Fibroblast of mammary gland (primary cell): ENCODE measurements at places on chromosomes 16 and 17.

DNA sequence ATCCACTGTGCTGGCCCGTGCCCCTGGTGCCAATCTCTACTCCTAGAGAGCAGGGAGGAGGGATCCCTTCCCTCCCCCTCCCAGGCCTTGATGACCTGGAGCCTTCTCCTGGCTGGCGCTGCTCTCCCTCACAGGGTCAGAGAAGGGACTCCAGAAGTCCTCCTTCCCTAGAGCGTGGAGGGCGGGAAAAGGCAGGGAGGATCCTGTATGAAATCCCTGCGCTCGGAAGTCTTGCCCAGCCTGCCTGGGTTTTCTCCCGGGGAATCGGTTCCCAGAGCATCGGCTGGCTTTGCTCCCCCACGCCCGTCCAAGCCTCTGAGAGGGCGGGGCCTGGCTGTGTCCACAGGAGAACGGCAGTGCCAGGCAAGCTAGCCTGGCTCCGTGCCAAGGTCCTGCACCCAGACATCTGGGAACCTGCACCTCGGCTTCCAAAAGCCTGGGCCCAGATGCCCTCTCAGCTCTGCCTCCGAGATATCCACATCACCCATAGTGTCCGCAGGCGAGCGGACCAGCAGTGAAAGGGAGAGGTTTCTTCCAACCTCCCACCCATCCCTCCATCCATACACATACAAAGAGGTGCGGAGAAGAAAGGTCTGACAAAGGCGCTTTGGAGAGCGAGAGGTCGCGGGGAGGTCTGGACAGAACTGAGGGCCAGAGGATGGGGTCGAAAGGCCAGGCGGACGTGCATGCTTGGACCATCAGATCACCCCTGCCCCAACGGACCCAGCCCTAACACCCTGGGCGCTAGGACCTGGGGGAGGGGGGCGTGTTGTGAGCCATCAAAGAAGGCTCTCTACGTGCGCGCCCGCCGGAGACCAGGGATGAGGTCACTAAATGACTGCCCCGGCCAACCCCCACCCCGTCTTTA is 1.1 kb downstream of the MPP2 start:
- peak; percentile 38 for DNase-seq

GRCh38 chr16:18969855-18970240 is 13.9 kb upstream of the TMC7 start:
- DNase-seq = no peak

GRCh38 chr16:84986102-84986501 is 25.2 kb downstream of the ZDHHC7 start:
- no peak for DNase-seq

GRCh38 chr17:32485261-32486110 is 1.3 kb upstream of the CDK5R1 start:
- DNase-seq = no peak

- DNase-seq = no peak
Observed at GRCh38 chr17:71636644-71637043, 484.2 kb upstream of the SOX9 start.

DNA sequence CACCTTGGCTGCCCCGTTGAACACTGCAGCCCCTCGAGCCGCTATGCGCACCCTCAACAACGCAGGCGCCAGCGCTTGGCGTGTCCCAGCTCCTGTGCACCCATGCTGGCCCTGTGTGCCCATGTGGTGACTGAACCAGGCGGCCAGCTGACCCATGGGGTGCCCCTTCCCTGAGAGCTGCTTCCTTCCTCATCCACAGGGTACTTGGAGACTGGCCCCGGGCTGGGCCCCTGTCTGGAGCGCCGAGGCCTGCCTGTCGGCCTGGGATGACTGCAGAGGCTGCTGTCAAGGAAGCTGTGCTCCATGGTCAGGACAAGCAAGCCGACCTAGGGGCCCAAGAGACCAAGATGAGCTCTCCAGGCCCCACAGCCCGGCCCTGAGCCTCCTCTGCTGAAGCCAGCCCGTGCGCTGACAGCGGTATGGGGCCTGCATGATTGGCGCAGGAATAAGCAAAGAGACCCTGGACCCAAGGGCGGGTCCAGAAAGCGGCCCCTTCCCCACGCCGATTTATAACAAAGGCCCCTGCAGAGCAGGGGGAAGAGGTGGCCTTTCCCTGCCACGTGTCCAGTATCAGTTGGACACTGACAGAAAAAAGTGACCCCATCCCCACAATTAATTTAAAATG is 21.6 kb upstream of the BAHCC1 start:
- no peak for DNase-seq

DNA sequence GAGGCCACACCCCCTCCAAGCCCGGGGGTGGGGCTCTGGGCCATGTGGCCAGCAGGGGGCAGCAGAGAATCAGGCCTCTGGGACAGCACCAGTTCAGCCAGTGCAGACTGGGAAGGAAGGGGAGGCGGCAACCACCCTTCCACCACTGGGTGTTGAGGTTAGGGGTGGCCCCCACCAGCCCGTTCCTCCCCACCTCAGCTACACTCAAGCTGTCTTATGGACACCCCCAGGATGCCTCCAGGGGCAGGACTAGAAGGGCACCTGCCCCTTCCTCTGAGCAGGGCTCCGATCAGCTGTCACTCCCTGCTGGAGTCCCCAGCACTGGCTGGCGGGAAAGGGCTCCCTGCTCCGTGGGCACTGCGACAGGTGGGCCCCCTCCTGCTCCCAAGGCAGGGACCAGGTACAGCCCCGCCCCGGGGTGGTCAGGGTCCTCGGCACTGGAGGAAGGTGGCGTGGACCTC is 21.8 kb downstream of the KATNB1 start:
- peak; percentile 70 for DNase-seq

GRCh38 chr16:67255553-67256221 is 6.9 kb downstream of the SLC9A5 start:
- DNase-seq = no peak

GRCh38 chr17:27756467-27757371 is 43.6 kb downstream of the NOS2 start:
- peak; percentile 57 for DNase-seq

GRCh38 chr16:58793366-58793765 is 59.2 kb upstream of the GOT2 start:
- DNase-seq = no peak

GRCh38 chr17:45702666-45703266 is 81.4 kb upstream of the CRHR1 start:
- DNase-seq = peak; percentile 24

GRCh38 chr17:78185981-78186691 is 716 bp downstream of the TK1 start:
- DNase-seq = peak; percentile 44

GRCh38 chr16:53080345-53081031 is 25.7 kb downstream of the CHD9 start:
- DNase-seq = peak; percentile 89

DNA sequence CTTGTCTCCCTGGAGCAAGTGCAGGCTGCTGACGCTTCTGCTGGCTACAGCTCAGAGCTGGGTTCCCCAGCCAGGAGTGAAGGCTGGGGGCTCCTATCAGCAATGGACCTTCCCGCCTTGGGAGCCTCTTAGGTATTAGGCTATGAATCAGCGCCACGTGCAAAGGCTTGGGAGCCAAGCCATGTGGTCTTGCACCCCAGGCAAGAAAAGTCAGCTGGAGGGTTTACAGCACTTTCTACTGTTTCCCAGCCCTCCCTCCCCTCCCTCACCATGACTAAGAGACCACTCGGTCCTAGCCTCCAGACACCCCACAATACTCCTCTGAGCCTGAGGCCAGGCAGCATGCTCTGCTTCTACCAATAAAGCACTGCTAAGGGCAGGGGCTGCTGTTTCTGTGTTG is 12.3 kb downstream of the EPX start:
- DNase-seq = peak; percentile 33

DNA sequence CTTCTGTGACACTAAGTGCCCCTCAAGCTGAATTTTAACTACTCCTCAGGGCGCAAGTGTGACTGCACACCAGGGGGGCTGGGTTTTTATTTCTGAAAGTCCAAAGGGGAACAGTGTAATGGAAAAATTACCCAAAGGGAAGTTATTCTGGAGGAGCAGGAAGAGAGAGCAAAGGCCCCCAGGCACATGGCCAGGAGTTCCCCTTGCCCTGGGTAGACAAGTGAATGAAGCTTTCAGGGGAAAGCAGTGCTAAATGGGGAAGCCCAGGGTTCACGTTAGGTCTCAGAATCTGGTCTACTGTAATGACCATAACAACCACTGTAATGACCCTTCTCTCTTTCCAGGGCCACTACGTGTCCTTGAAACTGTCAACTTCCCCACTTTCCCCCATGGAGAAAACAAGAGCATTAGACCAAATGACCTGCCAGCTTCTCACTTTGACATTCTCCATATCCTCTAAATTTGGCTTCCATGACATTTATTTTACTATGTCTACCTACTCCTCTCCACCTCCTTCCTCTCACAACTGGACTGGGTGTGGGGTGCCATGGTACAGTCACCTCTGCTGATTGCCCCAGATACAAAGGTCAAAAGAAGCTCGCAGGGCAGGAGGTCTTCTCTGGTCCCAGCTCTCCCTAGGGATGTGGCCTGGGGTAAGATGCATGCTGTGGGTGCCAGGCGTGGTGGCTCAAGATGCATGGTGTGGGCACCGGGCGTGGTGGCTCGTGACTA is 34.1 kb upstream of the MMP2 start:
- no peak for DNase-seq

DNA sequence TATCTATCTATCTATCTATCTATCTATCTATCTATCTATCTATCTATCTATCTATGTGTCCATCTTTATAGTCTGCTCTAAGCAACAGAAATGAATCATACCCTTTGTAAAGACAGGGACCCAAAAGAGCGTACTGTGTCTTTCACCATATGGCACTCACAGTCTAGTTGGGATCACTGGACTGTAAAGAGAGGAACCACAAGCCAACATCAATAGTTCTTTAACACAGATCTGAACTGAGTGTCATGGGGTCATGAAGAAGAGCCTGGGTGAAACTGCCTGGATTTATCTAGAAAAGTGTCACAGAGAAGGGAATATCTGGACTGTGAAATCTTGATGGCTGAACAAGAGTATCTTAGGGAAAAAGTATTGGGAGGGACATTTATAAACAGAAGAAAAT is 619.1 kb upstream of the SOX9 start:
- no peak for DNase-seq

DNA sequence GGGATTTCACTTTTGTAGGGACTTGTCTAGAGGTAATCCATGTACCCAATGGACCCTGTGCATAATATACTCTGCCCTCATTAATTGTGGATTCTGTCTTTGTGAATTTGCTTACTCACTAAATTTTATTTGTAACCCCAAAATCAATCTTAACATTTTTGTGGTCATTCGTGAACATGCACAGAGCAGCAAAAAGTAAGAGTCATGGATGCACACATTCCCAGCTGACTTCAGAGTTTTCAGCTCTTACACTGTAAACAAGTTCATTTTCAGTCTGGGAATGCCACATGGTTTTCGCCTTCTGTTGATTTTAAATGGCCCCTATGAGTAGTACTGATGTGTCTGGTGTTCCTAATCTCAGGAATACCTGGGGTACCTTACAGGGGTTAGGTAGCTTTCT is 24.3 kb downstream of the TAC4 start:
- DNase-seq = peak; percentile 49

DNA sequence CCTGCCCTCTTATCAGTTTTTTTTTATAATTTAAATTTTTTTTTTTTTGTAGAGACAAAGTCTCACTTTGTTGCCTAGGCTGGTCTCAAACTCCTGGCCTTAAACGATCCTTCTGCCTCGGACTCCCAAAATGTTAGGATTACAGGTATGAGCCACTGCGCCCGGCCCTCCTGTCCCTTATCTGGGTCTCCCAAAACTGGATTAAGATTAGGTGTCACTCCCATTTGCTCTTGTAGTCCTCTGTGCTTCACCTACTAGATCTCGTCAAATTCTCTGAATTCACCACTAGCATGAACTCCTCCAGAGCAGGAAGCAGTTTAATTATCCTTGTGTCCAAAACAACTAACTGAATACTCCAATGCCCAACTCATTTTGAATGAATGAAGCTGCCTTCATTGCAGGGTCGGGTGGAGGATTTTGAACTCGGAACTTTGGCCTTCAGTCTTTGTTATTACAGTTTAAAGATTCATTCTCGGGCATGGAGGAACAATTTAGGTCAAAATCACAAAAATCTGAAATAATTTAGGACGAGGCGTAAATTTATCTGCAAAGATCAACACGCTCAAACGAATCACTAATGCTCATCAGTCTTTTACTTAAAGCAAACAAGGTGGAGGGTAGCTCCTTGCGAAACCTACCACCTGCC is 802 bp upstream of the ATXN2L start:
- DNase-seq = peak; percentile 13

- no peak for DNase-seq
Observed at GRCh38 chr16:81782236-81782635, 3.1 kb downstream of the PLCG2 start.

GRCh38 chr17:32831223-32831622 is 45.7 kb downstream of the MYO1D start:
- no peak for DNase-seq

DNA sequence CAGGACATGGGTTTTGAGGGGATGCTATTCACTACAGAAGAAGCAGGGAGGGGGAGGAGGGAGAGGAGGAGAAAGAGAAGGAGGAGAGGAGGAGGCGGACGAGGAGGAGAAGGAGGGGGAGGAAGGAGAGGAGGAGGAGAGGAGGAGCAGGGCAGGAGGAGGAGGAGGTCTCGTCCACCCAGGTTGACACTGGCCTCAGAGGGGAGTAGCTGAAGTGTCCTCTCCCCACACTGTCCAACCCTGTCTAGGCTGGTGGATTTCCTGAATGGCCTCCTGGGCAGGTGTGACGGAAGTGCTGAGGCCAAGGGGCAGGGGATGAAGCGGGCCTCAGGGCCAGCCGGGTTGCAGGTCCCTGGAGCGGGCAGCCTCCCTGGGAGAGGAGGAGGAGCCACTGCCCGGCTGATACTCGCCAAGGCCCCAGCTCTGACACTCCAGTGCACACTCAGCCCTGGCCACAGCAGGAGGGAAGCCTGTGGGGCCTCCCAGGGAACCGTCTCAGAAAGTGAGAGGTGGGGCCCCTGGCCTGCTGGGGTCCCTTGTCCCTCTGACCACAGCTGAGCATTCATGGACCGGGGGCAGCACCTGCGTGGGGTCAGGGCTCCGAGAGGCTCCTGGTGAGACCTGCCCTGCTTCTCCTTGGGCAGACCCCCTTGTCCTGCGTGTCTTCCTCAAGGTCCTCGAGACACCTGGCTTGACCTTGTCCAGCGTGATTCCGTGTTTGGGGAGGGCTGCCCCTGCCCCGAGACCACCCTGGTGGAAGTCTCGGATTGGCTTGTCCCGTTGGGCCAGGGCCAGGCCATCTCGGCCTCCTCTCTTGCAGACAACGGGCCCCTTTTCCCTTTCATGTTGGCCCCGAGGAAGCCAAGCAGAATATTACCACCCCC is 200.6 kb upstream of the CIBAR2 start:
- DNase-seq = no peak

GRCh38 chr17:1491443-1492248 is 840 bp downstream of the MYO1C start:
- DNase-seq = no peak

DNA sequence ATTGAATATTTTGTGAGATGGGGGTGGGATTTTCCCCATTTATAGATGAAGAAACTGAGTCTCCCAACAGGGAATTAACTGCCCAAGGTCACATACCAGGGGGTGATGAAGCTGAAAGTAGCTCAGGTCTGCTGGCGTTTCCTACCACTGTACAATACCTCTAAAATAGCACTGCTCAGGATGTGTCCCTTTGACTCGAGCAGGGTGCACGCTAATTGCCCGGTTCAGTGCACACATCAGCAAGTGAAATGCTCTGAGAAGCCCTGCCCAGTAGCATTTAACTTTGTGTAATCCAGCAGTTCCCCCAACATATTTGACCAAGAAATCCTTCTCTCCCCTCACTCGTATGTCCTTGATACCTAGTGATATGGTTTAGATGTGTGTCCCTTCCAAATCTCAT is 50.1 kb upstream of the DDX52 start:
- DNase-seq = no peak

GRCh38 chr17:31605761-31606160 is 214.3 kb downstream of the RAB11FIP4 start:
- no peak for DNase-seq

GRCh38 chr17:40471846-40472732 is 28.8 kb downstream of the IGFBP4 start:
- DNase-seq = no peak
